ENCODE measurements at places on chromosomes 7 and 10.
A peak's percentile ranks its signal among the peaks of the same experiment; 100 is the strongest.

DNA sequence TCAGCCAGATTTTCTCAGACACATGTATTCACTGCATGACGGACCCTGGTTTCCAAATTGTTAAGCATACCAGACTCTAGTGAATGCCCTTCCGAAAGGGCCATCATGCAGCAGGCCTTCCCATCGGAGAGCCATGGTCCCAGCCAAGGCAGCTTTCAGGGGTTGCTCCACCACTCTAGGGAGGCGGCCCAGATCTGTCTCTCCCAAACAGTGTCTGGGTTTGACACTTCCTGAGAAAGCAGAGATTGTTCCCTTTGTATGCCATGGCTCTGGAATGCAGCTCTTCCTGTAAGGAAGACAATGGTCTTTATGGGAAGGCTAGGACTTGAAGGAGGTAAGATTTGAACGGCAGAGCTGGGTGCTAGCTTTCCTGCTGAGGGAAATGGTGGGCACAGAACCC lies 178.8 kb upstream of the BMPER start:
- DNase-seq = no peak

DNA sequence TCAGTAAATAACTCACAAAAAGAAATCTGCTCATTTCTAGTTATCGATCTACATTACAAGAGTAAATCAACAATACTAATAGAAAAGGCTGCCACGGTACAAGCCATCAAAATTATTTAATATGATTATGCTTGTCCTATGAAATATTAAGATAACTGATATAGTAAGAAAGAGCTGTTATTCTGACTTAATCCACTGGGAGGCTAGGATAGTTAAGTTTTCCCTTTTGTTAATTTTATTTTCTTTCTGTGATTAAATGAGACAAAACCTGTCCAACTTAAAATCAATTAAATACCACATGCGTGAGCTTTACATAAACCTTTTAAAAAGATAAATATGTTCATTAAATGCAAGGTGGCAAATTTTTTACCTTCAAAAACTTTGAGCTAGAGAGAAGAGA lies 114.8 kb downstream of the LMBR1 start:
- DNase-seq = no peak

DNA sequence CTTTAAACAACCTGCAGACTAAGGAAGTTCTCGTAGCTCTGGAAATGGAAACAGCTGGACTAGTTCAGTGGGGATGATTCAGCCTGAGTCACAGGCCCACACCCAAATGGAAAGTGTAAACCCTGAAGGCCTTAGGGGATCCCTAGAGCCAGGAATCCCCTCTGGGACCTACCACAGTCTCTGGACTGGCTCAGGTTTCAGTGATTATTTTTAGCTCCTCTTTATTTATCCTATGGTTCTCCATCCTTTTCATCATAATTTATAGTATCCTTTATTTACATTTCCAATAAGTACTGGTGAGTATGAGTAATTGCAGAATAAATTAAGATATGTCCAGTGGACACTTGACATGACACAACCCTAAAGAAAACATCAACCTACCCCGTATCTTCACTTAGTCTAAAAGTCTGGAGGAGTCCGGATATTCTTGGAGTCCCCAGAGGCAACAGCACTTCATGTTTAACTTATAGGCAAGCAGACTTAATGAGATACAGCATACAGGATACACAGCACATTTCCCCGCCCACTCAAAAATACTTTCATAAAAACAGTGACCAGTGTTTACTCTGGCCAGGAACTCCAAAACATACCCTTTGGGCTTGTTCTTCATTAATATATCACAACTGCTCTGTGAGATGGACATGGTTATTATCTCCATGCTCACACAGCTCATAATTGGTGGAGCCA lies 28.4 kb upstream of the SEMA3E start:
- no peak for DNase-seq

- DNase-seq = peak; percentile 11
Measured at GRCh38 chr7:131606346-131607290, 50.2 kb upstream of the PODXL start.

- no peak for DNase-seq
Measured at GRCh38 chr7:46814516-46815250, 767.2 kb downstream of the TNS3 start.

GRCh38 chr7:117605712-117606111 lies 125.9 kb downstream of the CFTR start:
- DNase-seq = no peak

GRCh38 chr7:32047801-32048200 lies 22.4 kb downstream of the PDE1C start:
- no peak for DNase-seq
